ENCODE measurements at places on chromosomes 4 and X. TPM values are rescaled to one million over a fixed set of nuclear protein-coding genes. Genes with fewer than 3 reads are reported as not detected.

The HS6ST2 gene
- 13.0 TPM for total RNA-seq

The CCDC149 gene
- 16.3 TPM for total RNA-seq

The SOWAHB gene
- 2.9 TPM for total RNA-seq

The TECRL gene
- total RNA-seq: not detected

The CSAG2 gene
- not detected for total RNA-seq

The ACE2 gene
- total RNA-seq: under 0.01 TPM

The TMPRSS11B gene
- not detected for total RNA-seq

The GAB3 gene
- total RNA-seq: 0.82 TPM
